ENCODE measurements at places on chromosomes 2 and 18.

DNA sequence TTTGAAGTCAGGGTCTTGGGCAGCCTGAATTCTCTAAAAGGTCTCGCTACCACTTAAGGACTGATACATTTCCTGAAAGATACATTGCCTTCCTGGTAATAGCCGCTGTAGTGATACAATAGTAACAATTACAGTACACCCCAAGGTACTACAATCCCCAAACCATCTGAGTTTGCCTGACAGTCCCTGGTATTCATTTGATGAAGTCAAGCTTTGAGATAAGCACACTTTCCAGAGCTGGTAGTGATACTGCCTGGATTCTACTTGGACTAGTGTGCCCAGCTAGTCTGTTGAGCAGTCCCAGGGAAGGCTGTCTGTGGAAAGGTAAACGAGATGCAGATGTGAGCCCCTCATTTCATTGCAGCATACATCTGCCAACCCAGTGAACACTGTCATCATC is 24.4 kb upstream of the ITGB6 start:
- DNase-seq, result no peak

GRCh38 chr2:21610304-21610703 is 486.5 kb downstream of the TDRD15 start:
- DNase-seq, result no peak

DNA sequence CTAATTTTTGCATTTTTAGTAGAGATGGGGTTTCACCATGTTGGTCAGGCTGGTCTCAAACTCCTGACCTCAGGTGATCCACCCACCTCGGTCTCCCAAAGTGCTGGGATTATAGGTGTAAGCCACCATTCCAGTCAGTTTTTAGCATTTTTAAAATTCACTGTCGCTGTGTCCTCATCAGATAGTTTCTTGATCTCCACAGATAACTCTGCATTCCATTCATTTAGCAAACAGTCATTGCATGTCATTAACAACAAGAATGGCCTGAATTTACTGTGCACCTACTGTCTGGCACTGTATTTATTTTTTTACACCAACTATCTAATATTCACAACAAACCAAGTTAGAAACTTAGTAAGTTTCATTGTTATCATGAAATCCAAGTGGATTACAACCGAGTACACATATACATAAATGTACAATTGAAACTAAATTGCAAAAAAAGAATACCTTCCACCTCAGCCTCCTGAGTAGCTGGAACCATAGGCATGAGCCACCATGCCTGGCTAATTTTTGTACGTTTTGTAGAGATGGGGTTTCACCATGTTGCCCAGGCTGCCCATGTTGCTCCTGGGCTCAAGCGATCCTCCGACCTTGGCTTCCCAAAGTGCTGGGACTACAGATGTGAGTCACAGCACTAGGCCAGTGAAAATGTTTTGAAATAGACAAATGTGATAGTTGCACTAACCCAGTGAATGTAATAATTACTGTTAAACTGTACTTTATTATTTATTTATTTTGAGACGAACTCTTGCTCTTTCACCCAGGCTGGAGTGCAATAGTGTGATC is 4.3 kb downstream of the MCEE start:
- DNase-seq, result no peak

GRCh38 chr2:216081012-216081411 is 597 bp downstream of the PECR start:
- no peak for DNase-seq

DNA sequence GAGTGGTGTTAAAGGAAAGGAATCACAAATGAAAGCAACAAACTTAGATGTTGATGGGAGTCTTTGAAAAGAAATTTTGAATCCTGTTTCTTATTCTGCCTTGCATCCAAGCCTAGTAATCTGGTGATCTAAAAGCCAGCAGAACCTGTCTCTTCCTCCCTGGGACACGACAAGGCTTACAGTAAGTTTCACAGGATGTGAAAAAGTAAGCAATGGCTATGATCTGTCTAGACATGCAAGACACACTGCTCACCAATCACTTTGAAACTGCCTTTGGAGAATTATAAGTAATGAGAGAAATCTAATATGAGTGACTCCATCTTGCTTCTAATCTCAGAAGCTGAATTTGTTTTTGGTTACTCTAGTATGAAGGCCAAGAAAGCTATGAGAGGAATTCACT is 103.7 kb downstream of the KCNH7 start:
- DNase-seq, result no peak

DNA sequence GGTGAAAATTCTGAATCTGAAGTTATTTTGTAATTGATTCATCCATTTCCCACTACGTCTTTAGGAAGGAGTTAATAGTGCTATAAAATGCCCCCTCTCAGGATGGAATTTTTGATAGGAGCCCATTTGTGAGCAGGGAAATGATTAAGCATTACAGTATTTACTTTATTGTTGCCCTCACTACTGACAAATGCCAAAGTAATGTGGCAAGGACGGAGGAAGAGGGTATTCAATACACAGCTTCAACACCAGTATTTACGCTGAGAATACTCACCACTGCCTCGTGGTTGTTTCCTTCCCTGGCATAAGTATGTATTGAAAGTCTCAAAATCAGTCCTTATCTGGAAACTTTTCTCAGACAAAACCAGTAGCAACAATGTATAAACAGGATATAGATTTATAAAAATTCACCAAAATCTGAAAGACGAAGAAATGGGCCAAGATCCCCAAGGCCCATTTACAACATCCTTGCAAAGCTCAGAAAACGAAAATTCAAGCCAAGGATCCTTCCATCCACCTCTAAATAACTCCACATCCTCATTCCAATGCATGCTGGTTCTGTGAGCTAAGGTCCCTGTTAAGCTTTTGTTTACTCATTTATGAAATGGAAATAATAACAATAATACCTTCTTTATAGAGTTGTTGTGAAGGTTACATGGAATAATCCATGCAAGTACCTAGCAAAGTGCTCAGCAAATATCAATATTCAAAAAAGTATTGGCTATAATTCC is 29.3 kb downstream of the FEZ2 start:
- no peak for DNase-seq

DNA sequence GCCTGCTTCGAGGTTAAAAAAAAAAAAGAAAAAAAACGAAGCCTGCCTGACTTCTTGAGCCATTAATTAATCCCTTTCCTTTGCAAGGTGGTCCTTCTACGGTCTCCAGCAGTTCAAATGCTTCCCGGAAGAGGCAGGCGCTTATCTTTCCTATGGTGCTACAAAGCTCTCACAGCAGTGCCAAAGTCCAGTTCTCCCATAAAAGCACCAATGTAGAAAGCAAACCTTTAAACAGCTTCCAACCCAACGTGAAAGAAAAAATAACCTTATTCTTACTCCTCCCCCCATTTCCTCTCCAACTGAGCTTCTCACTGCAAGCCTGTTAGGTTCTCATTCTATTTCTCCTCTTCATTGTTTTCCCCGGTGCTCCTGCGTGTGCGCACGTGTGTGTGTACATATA is 317.4 kb upstream of the SOX11 start:
- DNase-seq, result no peak

- DNase-seq, result no peak
Measured at GRCh38 chr2:16722677-16723076, 57.0 kb upstream of the CYRIA start.

- no peak for DNase-seq
Measured at GRCh38 chr2:128473175-128474035, 154.7 kb upstream of the HS6ST1 start.

- peak; percentile 47 for DNase-seq
Measured at GRCh38 chr2:85583667-85584353, 421 bp upstream of the VAMP5 start.

Measured in CD4-positive, alpha-beta T cell treated with Interferon alpha-2 for 1 hour (primary cell).